ENCODE measurements at places on chromosomes 13 and 19.

DNA sequence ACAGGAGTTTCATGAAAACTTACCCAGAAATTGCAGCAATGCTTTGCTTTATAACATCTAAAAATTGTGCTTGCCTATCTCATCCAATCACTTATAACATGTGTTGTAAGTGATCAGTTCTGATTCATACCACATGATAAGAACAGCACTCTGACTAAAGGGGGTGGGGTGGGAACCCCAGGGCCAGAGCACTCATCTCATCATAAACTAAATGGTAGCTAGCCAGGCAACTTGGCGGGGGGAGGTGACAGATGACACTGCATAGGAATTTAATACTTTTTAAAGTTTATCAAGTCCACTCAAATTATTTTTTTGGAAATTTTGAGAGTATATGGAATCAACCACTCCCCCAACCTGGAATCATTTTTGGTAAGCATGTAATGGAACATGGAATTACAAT is 42.1 kb downstream of the FOXO1 start:
- peaks cover 86% of the 10 kb centered on the region for H3K4me1 ChIP-seq
- peak overlapping the region; percentile 13 for H3K4me3 ChIP-seq
- no peaks in the 10 kb centered on the region for H3K36me3 ChIP-seq
- DNase-seq, result peak; percentile 54
- H3K27ac ChIP-seq, result no peak overlapping the region

GRCh38 chr13:66301006-66301405 is 929.1 kb downstream of the PCDH9 start:
- H3K36me3 ChIP-seq, result no peaks in the 10 kb centered on the region
- no peak overlapping the region for H3K4me3 ChIP-seq
- DNase-seq, result no peak
- H3K27ac ChIP-seq, result no peak overlapping the region

GRCh38 chr19:54792814-54793213 is 10.6 kb upstream of the KIR2DL4 start:
- H3K4me3 ChIP-seq, result peak overlapping the region; percentile 84
- peaks cover 15% of the 10 kb centered on the region for H3K4me1 ChIP-seq
- H3K36me3 ChIP-seq, result no peaks in the 10 kb centered on the region
- no peak for DNase-seq
- peaks cover 24% of the 10 kb centered on the region for H3K27me3 ChIP-seq

- peaks cover 3% of the 10 kb centered on the region for H3K36me3 ChIP-seq
- H3K4me3 ChIP-seq, result no peak overlapping the region
- no peaks in the 10 kb centered on the region for H3K27me3 ChIP-seq
- no peak for DNase-seq
- no peaks in the 10 kb centered on the region for H3K4me1 ChIP-seq
These were observed 91.9 kb downstream of the SPACA7 start for GRCh38 chr13:112468069-112468468.

DNA sequence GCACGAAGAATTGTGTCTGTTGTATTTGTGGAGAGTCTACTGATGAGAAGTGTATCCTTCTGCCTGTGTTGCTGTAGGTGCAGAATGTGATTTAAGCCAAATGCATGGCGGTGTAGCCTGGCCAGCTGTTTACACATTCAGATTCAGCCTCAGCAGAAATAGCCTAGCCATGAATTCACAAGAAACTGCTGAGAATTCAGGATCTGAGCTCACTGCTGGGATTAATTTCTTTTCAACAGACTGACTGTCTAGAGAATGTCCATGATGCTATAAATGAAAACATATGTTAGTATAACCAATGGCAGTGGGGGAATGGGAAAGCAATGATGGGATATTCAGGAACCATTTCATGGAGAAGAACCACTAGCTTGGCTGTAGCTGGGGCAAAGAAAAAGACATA is 77.4 kb upstream of the RNF113B start:
- H3K27me3 ChIP-seq, result peaks cover 10% of the 10 kb centered on the region
- no peak overlapping the region for H3K27ac ChIP-seq
- no peak for DNase-seq
- no peaks in the 10 kb centered on the region for H3K4me1 ChIP-seq
- H3K4me3 ChIP-seq, result no peak overlapping the region

DNA sequence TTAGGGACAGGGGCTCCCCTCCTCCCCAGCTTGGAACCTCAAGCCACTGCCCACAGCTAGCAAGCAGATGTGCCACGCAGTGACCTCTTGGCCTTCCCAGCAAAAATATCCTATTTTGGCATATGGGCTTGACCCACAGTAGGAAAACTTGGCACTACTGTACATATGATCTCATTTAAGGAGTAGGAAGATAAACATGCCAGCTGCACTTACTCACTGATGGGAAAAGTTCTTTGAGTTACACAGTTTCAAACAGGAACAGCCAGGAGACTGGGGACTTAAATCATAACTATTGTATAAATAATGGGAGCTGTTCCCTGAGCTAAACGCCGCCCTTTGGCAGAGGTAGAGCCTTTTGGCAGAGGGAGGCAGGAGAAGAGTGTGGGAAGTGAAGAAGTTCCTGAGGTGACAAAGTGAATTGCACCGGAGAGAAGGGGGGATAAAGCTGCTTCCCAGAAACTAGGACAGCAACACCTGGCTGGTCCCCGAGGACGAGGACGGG is 6.1 kb downstream of the SACS start:
- no peak overlapping the region for H3K27ac ChIP-seq
- peaks cover 10% of the 10 kb centered on the region for H3K4me1 ChIP-seq
- peaks cover 1% of the 10 kb centered on the region for H3K36me3 ChIP-seq
- no peak overlapping the region for H3K4me3 ChIP-seq

DNA sequence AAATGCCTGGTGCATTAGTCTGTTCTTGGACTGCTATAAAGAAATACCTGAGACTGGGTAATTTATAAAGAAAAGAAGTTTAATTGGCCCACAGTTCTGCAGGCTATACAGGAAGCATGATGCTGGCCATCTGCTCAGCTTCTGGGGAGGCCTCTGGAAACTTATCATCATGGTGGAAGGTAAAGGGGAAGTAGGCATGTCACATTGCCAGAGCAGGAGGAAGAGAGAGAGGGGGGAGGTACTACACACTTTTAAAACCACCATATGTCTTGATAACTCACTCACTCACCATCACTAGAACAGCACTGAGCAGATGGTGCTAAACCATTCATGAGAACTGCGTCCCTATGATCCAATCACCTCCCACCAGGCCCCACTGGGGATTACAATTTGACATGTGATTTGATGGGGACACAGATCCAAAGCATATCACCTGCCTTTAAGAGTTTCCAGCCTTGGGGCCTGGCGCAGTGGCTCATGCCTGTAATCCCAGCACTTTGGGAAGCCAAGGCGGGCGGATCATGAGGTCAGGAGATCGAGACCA is 219.0 kb downstream of the KATNAL1 start:
- H3K4me3 ChIP-seq, result no peak overlapping the region
- no peaks in the 10 kb centered on the region for H3K36me3 ChIP-seq
- peaks cover 4% of the 10 kb centered on the region for H3K27me3 ChIP-seq
- no peak for DNase-seq
- H3K27ac ChIP-seq, result no peak overlapping the region
- peaks cover 5% of the 10 kb centered on the region for H3K4me1 ChIP-seq

- no peak overlapping the region for H3K27ac ChIP-seq
- H3K4me1 ChIP-seq, result no peaks in the 10 kb centered on the region
- peaks cover 65% of the 10 kb centered on the region for H3K27me3 ChIP-seq
- no peak overlapping the region for H3K4me3 ChIP-seq
- H3K36me3 ChIP-seq, result no peaks in the 10 kb centered on the region
These were observed 69.3 kb downstream of the NHLRC3 start for GRCh38 chr13:39107561-39107960.

- H3K4me3 ChIP-seq, result no peak overlapping the region
- DNase-seq, result no peak
- no peaks in the 10 kb centered on the region for H3K4me1 ChIP-seq
These were observed 32.8 kb downstream of the TMEM161A start for GRCh38 chr19:19105365-19106055.

DNA sequence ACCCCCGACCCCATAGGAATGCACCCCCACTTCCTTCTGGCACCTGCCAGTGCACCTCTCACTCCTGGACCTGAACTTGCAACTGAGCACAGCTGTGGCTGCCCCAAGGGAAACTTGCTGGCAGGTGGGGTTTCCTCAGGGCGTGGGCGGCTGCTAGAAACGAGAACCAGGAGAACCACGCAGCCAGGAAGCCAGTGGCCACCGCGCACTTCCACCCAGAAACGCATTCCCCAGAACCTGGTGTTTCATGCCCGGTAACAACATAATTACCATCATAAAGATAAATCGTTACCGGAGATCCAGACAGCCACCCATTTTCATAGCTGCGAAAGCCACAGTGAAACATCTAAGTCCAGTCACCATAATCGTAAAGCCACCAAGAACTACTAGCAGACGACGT is 75.2 kb upstream of the C13orf46 start:
- peak overlapping the region; percentile 93 for H3K27ac ChIP-seq
- peak overlapping the region; percentile 75 for H3K4me3 ChIP-seq
- peak; percentile 63 for DNase-seq
- H3K36me3 ChIP-seq, result peaks cover 3% of the 10 kb centered on the region
- H3K4me1 ChIP-seq, result peaks cover 59% of the 10 kb centered on the region

GRCh38 chr13:21758441-21758840 is 87.6 kb downstream of the FGF9 start:
- H3K36me3 ChIP-seq, result no peaks in the 10 kb centered on the region
- no peaks in the 10 kb centered on the region for H3K4me1 ChIP-seq
- no peak overlapping the region for H3K4me3 ChIP-seq
- no peak for DNase-seq

- H3K36me3 ChIP-seq, result peaks cover 21% of the 10 kb centered on the region
- no peak overlapping the region for H3K4me3 ChIP-seq
- no peak overlapping the region for H3K27ac ChIP-seq
- peaks cover 6% of the 10 kb centered on the region for H3K4me1 ChIP-seq
These were observed 54.3 kb downstream of the MICU2 start for GRCh38 chr13:21549633-21550032.

GRCh38 chr13:41463838-41464602 is 6.7 kb downstream of the RGCC start:
- H3K4me3 ChIP-seq, result peak overlapping the region; percentile 83
- DNase-seq, result peak; percentile 59
- peaks cover 26% of the 10 kb centered on the region for H3K36me3 ChIP-seq

GRCh38 chr19:46913852-46914430 is 53.1 kb downstream of the ARHGAP35 start:
- peak overlapping the region; percentile 42 for H3K27ac ChIP-seq
- peaks cover 51% of the 10 kb centered on the region for H3K4me1 ChIP-seq
- peaks cover 2% of the 10 kb centered on the region for H3K36me3 ChIP-seq
- H3K4me3 ChIP-seq, result peak overlapping the region; percentile 67
- H3K27me3 ChIP-seq, result no peaks in the 10 kb centered on the region
- no peak for DNase-seq

Measured in activated T-cell treated with anti-CD3 and anti-CD28 coated beads, Interleukin-2, amount 50 U/mL, for 72 hours (primary cell).